Stimulated activated CD4-positive, alpha-beta T cell treated with anti-CD3 and anti-CD28 coated beads, Interleukin-1b, Interleukin-23, amount 100 ng/mL, for 24 hours (primary cell): ENCODE measurements at places on chromosomes 6 and 20.

DNA sequence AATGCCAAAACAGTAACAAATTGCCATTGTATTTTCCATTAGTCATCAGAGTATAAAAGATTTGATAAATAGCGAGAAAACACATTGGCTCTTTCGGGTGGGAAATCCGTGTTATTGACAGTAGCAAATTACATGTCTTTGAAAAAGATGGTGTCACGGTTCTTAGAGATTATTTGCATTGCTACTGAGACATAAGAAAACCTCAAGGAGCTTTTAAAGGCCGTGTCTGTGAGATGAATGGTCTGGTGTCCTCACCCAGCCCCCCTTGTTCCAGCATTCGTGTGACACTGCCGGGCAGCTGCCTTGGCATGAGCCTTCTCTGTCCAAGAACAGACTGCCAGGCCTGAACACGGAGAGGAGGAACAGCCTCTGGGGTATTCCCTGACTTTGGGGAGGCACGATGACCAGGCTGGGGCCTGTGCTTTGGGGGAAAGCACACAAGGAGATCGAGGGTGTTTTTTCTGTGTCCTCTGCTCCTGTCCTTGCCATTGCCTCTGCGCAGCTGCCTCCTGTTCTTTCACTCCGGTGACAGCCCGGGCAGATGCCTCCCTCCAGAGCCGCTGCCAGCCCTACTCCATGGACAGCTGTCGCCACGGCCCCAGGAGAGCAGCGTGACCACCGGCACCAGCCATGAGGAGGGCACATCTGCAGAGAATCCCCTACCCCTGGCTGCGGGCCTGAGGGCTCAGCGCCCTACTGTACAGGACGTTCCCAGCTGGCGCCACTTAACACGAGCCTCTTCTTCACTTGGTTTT is 167.7 kb upstream of the CDYL start:
- no peak for DNase-seq

GRCh38 chr20:19566226-19566945 is 191.7 kb upstream of the RIN2 start:
- DNase-seq, result no peak

DNA sequence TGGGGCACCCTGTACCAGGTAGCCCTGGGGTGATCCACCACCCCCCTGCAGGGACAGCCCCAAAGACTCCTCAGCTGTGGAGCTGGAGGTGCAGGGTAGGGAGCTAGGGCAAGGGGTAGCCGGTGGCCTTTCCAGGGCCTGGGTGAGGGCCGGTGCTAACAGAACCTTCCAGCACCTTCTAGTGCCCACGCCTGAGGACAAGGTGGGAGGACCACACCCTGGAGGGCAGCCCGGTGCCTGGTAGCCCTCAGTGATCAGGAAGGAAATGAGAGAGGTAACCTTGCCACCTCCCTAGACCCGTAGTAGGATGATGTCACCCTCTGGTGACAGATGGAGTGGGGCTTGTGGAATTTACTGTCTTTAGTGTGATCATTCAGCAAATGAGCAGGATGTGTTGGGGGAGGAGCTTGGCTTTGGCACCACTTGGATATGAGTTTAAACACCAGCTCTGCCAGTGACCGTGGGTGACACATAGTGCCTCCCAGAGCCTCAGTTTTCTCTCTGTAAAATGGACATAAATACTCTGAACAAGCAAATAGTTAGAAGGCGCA is 187.7 kb downstream of the NFATC2 start:
- DNase-seq, result no peak

DNA sequence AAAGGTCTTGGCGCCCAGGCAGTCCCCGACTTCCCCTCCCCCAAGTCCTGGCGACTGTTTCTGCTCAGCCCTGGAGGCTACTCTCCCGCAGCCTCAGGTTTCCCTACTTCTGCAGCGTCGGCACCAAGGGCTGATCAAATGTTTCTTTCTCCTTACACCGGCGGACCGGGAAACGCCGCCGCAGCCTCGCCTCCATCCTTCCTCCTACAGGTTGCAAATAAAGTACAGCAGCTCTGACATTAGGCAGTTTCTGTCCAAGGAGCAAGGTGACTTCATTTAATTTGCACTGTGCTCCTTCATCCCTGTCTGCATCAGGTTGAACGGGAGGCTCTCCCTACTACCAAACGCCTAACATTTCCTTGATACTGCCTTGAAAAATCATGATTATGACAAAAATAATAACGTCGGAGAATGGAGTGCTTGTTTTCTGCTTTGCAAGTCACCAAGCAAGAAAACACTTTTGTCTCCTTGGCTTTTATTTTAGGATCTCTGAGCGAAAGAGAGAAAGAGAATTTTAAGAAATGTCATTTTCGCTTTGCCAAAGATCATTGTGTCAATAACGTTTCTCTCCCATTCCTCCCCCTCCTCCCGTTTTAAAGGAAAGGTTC is 1.0 kb downstream of the CLIC5 start:
- no peak for DNase-seq

DNA sequence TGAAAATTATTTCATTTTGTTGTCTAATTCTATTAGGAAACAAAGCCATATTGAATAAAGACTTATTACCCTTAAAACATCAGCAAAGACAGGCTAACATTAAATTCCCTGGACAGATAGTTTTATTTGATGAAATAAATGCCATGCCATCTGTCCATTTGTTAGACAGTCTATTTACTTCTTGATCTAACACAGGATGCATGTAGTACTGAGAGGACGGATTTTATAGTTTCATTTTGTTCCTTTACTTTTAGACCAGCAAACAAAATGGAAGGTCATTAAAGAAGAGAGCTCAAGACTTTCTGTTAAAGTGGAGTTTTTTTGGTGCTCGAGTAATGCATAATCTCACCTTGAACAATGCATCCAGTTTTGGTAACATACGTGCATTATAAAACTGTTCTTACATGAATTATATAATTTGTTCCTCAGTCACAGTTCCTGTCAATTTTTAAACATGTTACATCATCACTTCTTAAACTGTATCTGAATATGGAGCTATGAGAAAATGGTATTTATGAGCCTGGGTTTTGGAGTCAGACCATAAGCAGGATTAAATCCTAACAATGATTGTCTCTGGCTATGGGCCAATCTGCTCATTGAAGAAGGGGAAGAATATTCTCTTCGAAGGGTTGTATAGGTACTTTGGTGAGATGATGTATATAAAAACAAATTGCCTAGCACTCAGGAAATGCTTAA is 46.0 kb downstream of the RFX6 start:
- no peak for DNase-seq

DNA sequence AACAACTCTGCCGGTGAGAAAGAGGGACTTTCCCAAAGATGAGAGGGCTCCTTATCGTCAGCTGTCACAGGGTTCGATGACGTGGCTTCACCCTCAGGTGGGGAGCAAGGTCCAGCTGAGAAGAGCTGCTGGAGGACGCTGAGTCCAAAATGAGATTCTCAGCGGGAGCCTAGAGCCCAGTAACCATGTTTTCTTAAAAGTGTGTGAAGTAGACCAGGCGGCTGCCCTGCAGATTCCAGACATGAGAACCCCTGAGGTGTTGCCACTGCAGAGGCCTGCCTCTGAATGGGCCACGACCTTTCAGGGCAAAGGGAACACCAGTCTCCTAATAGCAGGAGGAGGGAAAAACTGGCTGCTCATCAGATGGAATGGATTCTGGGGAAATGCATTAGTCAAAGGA is 375.1 kb downstream of the BTBD9 start:
- DNase-seq, result no peak

DNA sequence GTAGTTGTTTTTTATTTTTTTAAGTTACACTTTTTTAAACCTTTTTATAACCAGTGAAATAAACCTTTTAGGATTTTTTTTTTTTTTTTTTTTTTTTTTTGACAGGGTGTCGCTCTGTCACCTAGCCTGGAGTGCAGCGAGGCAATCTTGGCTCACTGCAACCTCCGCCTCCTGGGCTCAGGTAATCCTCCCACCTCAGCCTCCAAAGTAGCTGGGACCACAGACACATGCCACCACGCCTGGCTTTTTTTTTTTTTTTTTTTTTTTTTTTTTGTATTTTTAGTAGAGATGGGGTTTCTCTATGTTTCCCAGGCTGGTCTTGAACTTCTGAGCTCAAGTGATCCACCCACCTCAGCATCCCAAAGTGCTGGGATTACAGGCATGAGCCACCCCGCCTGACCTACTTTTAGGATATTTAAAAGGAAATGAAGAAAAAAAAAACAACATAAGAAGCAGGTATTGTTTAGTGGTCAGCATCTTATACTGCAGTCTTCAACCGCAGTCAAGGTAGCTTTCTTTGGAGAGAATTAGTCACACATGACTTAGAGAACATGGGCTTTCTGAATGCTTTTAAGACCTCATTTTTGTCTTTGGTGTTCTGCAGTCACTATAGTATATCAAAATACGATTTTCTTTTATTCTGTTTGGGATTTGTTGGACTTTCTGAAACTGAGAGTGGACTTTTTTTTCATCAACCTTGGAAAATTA is 1.6 kb downstream of the POLR1H start:
- DNase-seq, result no peak

DNA sequence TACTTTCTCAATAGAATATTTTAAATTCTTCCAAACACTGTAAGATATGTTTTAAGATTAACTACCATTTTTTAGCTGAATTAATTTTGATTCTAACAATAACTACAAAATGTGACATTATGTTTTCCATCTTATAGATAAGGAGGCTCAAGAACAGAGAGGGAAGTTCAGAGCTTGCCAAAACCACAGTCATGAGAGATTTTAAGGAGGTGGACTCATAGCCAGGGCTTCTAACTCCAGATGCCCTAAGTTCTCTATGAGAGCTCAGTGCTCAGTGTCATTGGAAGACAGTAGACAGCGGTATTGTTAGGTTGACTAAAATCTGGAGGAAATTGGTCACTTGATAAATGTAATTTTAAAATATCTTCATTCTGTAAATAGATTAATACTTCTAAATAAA is 144.2 kb downstream of the PACRG start:
- no peak for DNase-seq
